ENCODE measurements at places on chromosomes 5 and 9. TPM values are rescaled to one million over a fixed set of nuclear protein-coding genes. Genes with fewer than 3 reads are reported as not detected.

SLC36A3 gene
- total RNA-seq = not detected

RNF183 gene
- total RNA-seq = not detected

ABITRAM gene
- 10.5 TPM for total RNA-seq

SAXO1 gene
- not detected for total RNA-seq

NEURL1B gene
- total RNA-seq = 0.23 TPM

PCDHA3 gene
- total RNA-seq = not detected
